Kidney glomerular epithelial cell (primary cell): ENCODE measurements at places on chromosomes 2 and 18.

- no peak for DNase-seq
These were observed 21.9 kb downstream of the PPP3R1 start for GRCh38 chr2:68230241-68231060.

DNA sequence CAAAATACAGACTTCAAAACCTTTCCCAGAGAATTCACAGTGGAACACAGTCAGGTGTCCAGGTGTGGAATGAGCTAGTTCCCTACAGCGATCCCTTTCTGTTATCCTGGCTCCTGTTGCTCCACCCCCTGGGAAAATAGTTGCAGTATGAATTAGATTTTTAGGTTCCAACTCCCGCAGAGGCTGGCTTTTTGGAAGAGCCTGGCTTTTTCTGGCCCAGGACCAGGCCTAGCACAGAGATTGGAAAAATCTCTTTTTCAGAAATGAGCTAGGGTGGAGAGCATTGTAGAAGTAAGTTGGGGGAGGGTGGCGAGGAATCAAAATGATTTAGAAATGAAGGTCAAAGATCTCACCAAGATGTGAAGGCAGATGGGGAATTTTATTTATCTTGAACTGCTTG is 27.1 kb downstream of the COL5A2 start:
- DNase-seq, result no peak

- peak; percentile 24 for DNase-seq
These were observed 9.0 kb upstream of the IL18R1 start for GRCh38 chr2:102346381-102347130.

GRCh38 chr2:172381275-172382027 is 45.9 kb upstream of the ITGA6 start:
- DNase-seq, result no peak

GRCh38 chr2:119311831-119312230 is 54.8 kb downstream of the C2orf76 start:
- DNase-seq, result no peak

GRCh38 chr18:26496528-26496927 is 51.8 kb downstream of the KCTD1 start:
- DNase-seq, result no peak

DNA sequence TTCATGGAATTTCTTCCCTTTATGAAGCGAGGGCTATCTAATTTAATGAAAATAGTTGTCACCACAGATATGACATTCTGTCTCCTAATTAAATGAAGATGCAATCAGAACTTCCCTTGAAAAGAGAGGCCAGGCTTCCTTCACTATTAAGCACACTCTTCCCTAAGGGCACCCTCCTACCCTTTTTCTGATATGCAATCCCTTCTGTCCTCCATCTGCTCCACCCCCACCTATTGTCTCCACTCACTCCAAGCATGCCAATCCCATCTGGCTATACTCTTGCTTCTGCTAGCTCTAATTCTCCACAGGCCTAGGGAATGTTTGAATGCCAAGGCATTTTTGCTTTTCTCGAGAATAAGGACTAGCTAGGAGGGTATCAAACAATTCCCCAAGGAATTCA is 818.4 kb upstream of the FSHR start:
- no peak for DNase-seq

- DNase-seq, result no peak
These were observed 481.3 kb downstream of the PIK3C3 start for GRCh38 chr18:42436222-42436765.

- no peak for DNase-seq
These were observed 433 bp upstream of the MFF start for GRCh38 chr2:227324642-227324994.

DNA sequence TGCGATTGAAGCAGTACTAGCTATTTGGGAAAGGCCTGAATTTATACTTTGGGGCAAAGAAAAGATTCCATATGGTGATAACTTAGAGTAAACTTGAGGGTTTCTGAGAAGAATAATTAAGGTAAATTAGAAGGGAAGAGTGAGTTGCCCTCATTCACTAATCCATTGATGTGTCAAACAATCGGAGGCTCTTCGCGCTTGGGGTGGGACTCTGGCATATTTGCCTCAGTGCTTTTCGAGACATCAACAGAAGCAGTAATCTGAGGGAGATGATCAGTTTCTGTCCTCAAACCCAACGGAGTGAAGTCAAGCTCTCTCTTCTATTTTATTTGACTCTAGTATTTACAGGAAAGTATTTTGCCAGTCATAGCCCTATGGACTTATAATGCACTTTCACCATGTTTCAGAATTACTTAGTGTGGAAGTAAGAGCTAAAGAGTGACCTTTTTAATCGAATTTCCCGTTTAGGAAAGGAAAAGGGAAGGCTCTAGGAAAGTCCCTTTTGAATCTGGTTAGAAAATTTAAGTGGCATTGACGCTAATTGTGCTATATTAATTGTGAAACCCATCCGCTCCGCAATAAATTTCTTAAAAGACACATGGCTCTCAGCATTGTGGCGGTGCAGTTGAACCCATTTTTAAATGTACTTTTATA is 1.3 kb downstream of the RAB10 start:
- no peak for DNase-seq

DNA sequence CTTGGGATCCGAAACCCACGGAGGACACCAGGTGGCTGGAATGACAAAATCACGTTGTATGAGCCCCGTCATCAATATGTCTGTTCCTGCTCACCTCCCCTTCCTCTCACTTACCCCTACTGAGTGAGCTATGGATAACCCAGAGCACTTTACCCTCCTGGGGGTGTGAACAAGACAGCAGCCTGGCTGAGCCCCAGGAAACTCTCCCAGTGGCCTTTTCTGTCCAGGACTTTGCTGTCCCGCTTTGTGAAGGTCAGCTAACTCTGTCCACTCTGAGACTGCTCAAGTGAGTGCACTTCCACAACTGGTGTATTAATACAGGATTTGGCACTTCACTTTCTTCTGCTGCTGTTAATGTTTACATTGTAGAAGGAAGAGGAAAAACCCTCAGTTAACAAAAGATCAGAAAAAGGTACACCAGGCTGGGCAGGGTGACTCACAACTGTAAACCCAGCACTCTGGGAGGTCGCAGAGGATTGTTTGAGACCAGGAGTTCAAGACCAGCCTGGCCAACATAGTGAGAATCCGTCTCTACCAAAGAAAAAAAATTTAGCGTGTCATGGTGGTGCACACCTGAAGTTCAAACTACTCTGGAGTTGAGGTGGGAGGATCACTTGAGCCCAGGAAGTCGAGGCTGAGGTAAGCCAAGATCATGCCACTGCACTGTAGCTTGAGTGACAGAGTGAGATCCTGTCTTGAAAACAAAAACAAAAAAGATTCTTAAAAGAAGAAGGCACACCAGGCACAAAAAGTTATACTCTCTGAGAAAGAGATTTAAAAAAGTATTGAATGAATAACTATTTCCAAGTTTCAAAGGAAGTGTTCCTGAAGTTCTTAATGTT is 90.3 kb downstream of the CLHC1 start:
- DNase-seq, result no peak

DNA sequence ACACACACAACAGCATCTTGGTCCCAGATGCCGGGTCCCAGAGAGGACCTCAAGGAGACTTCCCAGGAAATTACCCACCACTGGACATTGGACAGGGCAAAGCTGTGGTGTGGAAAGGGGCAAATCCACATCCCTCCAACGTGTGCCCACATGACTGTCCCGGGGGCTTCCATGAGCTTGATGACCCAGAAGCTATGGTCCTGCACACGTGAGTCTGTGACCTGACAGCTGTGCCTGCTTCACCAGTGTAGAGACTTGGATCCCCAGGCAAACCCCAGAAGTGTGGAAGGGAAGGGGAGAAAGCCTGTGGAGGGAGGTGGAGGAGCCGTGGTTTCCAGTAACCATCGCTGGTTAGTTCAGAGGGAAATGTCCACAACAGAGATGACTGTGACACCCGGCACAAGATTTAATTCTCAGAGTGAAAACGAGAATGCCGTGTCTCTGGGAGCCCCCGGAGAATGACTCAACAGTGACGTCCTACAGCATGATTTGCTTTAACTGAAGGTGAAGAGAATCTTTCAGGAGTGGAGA is 19.1 kb upstream of the GPR55 start:
- no peak for DNase-seq

GRCh38 chr2:229342376-229342775 is 71.3 kb upstream of the PID1 start:
- peak; percentile 21 for DNase-seq

- DNase-seq, result no peak
These were observed 74.0 kb downstream of the IL1R2 start for GRCh38 chr2:102065675-102066252.

GRCh38 chr2:65313126-65313953 is 85.7 kb downstream of the ACTR2 start:
- no peak for DNase-seq

DNA sequence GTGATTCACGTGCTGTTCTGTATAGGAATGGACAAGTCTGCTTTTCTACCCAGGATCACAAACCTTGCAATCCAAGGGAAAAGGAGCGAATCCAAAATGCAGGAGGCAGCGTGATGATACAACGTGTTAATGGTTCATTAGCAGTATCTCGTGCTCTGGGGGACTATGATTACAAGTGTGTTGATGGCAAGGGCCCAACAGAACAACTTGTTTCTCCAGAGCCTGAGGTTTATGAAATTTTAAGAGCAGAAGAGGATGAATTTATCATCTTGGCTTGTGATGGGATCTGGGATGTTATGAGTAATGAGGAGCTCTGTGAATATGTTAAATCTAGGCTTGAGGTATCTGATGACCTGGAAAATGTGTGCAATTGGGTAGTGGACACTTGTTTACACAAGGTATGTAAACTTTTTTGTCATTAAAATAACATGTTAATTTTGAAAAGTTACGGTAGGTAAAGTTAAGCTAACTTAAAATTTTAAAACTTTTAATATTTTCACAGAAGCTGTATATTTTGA is 33.0 kb downstream of the PPM1B start:
- DNase-seq, result no peak

DNA sequence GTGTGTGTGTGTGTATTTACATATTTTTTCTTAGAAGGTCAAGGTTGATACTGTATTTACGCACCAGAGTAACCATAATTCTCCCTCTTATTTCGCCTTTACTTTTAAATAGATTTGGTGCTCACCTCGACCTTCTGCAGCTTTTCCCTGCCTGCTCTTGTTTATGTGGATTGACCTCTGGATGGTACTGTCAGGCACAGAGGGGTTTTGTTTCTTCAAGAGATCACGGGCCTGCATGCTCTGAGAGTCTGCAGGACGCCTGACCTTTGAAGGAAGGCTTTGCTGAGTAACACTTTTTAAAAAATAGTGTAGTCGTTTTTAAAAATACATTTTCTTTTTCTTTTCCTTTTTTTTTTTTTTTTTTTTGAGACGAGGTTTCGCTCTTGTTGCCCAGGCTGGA is 18.1 kb upstream of the EFHD1 start:
- DNase-seq, result no peak

DNA sequence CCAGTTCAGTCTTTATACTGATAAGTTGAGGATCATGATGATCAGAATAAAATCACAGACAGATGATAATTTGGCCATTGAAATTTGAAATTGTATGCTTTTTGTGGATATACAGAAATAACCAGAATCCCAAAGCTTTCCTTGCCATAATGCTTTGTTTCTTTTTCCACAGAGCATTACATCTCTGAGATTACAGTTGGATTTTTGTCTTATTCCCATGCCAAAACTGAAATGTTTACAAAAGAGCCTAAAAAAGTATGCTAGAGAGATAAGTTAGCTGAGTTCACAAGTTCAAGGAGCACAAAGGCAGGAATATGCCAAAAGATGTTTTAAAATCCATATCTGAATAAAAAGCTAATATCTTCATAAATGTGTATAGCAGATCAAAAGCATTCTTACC is 321.3 kb downstream of the PID1 start:
- DNase-seq, result no peak

- DNase-seq, result no peak
These were observed 119.8 kb downstream of the BCL2 start for GRCh38 chr18:63199743-63200241.

GRCh38 chr2:227370791-227371312 is 8.3 kb downstream of the TM4SF20 start:
- DNase-seq, result no peak

GRCh38 chr18:75545189-75545588 is 117.7 kb upstream of the SMIM21 start:
- DNase-seq, result no peak

DNA sequence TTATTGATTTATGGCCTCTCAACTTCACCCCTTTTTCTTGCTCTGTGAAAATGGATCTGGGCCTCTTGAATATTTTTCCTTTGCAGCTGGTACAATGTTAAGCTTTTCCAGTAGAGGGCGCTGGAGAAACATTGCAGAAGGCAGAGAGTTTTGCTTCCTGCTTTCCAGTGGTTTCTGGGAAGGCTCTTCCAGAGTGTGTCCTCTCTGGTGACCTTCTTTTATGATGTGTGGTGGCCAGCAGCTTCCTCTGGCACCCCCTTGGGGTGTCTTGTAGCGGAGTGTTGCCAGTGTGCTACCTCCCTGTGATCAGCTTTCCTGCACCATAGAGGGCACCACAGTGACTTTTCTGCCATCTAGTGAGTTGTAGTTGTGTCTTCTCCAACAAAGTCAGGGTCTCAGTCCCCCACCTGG is 25.4 kb upstream of the MGAT5 start:
- no peak for DNase-seq

DNA sequence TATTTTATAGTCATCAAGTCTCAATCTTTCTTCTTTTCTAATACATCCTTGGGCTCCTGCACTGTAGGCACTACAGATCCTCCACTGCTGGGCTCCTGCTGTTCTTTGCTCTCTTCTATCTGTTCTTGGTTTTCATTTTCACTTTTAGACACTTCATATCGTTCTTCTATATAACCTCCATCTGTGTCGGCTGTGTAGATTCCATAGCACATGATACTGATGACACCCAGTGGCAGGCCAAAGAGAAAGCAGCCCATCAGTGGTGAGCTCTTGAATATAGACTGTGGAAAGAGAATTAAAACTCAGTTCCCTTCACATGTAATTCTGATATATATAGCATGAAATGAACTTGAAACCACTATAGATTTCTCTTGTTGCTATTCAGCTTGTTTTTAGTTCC is 38.0 kb downstream of the TMX3 start:
- no peak for DNase-seq

DNA sequence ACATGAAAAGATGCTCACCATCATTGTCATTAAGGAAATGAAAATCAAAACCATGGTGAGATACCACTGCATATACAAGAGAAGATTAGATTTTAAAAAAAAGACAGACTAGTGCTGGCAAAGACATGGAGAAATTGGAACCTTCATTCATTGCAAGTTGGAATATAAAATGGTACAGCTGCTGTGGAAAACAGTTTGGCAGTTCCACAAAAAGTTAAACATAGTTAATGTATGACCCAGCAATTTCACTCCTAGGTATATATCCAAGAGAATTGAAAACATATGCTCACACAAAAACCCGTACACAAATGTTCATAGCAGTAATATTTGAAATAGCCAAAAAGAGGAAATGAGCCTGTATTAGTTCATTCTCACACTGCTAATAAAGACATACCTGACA is 33.7 kb upstream of the MBOAT2 start:
- DNase-seq, result no peak

- no peak for DNase-seq
These were observed 229.2 kb upstream of the SMIM21 start for GRCh38 chr18:75656563-75657247.

- peak; percentile 3 for DNase-seq
These were observed 391.1 kb downstream of the DCC start for GRCh38 chr18:52730972-52731619.
